Cardiac fibroblast (primary cell): ENCODE measurements at places on chromosomes 5 and 9.
A peak's percentile ranks its signal among the peaks of the same experiment; 100 is the strongest.

- no peak for DNase-seq
Measured at GRCh38 chr5:61123145-61123544, 39.1 kb downstream of the SMIM15 start.

DNA sequence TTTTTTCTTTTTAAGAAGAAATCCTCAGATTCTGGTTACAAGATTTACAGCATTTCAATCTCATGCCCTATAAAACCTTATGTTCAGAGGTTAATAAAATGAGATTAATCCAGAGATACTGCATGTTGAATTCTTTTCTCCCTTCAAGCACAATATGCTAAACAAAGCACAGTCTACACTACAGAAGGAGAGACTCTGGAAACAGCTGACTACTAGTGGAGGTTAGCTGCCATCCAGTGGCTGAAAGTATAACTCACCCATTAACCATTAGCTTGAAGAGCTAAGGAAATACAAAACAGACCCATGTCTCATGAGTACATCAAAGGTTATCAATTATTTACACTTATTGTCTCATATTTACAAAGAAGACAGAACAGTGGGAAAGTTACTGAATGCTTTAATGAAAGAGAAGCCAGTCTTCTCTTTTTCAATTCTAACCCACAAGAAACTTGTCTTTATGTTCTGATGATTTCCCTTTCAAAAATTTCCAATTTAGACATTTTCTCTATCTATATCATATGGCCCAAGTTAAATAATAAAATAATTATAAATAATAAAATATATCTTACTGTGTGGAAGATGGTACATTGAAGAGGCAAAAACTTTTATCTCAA is 12.7 kb upstream of the DNAH5 start:
- DNase-seq = peak; percentile 61

DNA sequence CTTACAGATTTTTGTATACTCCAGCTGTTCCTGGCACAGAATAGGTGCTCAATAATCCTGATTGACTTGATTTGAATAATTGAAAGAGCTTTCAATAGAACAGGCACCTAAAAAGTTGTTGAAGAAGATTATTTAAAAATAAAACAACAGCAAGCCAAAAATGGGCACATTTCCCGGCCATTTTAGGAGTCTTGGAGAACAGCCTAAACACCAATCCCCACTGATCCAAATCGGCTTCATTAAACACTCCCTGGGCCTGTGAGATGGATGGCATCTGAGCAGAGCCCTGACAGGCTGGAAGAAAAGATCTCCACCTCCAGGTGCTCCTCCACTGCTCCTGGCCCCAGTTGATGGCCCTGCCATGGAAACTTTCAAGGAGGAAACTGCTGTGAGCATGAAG is 213.3 kb downstream of the MAN2A1 start:
- DNase-seq = no peak

DNA sequence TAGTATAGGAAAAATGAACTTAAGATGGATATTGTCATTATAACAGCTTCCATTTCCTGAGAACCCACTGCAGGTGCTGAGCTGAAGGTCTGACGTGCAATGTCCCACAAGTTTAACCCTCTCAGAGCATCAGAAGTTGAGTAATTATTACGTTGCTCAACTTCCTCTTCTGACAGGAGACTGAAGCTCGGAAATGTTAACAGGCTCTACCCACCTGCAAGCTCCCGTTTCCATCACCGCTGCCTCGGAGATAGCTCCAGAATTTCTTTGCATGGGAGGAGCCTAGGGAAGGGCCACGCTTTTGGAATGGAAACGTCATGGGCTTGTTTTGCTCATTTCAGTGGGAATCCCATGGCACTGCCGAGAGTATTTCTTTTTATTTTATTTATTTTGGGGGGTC is 1.0 kb upstream of the NTMT1 start:
- peak; percentile 49 for DNase-seq

DNA sequence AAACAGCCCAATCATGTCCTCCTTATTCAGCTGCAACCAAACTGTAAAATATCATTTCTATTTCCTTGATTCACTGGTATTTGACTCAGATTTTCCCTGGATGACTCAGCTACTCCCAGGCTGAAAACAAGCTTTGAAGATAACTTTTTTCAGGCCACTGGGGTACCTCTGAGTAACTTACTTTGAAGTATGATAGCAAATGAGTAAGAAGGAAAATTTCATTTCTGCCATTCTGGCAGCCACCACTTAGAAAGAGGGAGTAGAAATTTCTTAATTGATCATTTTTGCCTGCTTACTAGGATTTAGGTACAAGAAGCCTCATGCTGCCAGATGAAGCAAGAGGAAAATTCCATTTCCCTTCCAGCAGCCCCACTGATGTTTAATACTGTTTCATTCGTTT is 247.4 kb downstream of the PRELID2 start:
- peak; percentile 95 for DNase-seq

- peak; percentile 35 for DNase-seq
Measured at GRCh38 chr9:91746357-91746756, 203.7 kb downstream of the ROR2 start.

DNA sequence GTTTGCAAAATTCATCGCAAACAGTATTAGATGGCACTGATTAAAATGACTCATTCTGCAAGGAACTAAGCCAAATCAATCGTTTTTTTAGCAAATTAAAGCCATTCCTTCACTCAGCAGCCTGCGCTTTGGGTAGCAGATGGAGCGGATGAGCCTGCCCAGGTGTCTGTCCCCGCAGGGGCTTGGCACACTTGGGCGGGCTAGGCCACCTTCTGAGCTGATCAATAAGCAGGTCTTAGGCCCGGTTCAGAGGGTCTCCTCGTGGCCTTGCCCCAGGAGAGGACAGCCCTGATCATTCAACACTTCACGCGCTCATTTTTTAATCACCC is 78.0 kb upstream of the FCN1 start:
- no peak for DNase-seq

- DNase-seq = peak; percentile 34
Measured at GRCh38 chr9:76445976-76446375, 13.0 kb upstream of the GCNT1 start.

DNA sequence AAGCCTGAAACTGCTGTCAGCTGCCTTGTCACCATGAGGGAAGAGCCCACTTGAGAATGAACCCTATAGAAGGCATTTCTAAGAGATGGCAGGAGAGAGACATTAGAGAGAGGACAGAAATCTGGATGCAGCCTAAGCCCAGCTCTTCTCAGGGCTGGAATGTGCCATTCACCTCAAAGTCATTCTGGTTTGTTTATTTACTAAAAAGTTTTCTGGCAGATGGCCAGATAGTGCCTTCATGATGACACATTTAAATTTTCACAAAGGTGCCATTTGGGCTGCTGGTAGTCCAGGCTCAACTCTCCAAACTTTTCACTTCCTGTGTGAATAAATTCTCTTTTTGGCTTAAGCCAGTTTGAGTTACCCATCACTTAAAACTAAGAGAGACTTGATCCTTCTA is 144.6 kb upstream of the ZNF366 start:
- DNase-seq = peak; percentile 13

DNA sequence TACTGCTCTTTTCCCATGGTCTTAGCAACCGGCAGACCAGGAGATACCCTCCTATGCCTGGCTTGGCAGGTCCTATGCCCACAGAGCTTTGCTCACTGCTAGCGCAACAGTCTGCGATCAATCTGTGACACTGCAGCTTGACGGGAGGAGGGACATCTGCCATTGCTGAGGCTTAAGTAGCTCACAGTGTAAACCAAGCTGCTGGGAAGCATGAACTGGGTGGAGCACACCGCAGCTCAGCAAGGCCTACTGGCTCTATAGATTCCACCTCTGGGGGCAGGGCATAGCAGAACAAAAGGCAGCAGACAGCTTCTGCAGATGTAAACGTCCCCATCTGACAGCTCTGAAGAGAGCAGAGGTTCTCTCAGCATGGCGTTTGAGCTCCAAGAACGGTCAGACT is 40.4 kb downstream of the MCTP1 start:
- DNase-seq = no peak

GRCh38 chr9:26789959-26790358 is 102.6 kb downstream of the CAAP1 start:
- peak; percentile 16 for DNase-seq

GRCh38 chr5:18395126-18396110 is 761.2 kb downstream of the TAF11L14 start:
- no peak for DNase-seq

DNA sequence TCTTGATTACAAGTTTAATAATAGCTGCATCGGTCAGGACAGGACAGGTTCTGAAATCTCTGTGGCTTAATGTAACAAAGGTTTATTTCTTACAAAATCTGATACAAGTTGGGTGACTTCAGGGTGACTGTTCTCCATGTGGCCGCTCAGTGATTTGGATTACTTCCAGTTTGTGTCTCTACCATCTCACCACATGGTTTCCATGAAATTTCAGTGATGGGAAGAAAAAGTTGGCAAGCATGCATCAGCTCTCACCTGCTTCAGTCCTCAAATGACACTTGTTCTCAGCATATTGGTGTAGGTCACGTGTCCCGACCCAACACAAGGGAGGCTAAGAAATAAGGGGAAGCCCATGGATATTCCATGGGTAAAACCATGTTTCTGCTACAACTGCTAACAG is 7.8 kb upstream of the TMEM268 start:
- no peak for DNase-seq

DNA sequence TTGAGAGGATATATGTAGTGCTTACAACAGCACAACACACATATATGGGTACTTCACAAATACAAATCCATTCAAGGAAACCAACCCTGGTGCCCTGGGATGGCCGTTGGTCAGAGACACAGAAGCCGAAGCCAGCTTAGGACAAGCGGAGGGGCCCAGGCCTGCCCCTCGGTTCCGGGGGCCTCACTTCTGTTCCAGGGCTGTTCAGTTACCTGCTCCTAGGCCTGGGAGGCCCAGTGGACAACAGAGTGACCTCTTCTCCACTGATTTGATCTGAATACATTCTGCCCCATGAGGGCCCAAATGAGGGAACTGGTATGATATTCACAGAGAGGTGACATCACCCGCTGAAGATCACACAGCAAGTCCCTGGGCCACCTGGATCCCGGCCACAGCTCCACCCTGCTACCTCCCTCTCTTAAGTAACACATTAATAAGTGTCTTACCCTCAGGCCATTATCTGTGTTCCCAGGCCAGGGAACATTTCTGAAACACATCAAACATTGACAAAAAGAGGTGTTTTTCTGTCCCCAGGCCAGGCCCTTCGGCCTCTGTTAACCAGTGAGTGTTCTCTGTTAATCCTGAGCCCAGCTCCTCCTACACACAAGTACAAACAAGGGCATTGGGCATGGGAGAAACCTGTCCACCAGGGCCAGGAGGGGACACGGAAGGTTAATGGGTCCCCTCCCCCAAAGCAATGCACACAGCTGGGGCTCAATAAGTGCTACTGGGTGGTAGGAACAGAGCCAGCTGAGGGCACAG is 4.5 kb upstream of the GRHPR start:
- no peak for DNase-seq

DNA sequence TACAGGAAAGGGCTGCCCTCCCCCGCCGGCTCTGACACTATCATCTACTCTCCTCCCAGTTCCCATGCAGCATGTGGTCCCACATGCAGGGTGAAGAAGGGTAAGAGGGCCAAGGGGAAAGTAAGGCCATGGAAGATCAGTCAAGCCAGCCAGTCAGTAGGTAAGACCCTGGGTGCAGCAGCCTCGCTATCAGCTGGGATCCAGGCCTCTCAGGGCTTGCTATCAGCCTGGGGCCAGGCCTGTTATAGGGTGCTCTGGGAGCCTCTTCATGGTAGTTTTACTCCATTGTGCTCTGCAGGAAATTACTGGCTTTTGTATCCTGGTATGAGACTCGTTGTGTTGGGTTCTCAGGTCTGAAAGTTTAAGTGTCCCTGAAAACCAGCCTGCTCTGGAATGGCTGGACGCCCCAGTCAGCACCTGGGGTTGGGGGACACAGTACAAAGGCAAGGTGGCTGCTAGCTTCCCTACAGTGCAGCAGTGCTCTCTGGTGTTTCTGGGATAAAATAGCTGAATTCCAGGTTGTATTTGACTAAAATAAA is 21.4 kb downstream of the SLC22A4 start:
- no peak for DNase-seq

DNA sequence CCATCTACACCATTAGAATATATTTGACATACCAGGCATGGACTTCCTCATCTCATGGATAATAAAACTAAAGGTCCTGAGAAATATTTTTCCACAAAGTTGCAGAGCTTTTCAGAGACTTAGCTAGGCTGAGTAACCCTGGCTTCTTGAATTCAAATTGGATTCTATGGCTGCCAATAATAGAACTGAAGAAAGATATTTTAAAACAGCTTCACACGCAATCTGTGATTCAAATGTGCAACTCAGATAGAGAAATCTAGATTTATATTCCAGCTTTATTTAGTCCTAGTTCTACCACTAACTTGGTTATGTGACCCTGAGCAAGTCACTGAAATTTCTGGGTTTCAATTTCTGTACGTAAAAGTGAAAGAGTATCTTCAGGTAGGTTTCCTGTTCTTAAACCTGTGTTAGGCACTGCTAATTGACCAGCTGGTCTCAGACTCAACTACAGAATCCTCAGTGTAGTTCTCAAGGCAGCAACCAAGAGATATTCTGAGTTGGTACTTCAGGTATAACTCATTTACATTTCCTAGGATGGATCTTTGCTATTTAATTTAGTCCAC is 235.3 kb downstream of the GABRB2 start:
- DNase-seq = no peak
